ENCODE measurements at places on chromosomes 13 and 19.

DNA sequence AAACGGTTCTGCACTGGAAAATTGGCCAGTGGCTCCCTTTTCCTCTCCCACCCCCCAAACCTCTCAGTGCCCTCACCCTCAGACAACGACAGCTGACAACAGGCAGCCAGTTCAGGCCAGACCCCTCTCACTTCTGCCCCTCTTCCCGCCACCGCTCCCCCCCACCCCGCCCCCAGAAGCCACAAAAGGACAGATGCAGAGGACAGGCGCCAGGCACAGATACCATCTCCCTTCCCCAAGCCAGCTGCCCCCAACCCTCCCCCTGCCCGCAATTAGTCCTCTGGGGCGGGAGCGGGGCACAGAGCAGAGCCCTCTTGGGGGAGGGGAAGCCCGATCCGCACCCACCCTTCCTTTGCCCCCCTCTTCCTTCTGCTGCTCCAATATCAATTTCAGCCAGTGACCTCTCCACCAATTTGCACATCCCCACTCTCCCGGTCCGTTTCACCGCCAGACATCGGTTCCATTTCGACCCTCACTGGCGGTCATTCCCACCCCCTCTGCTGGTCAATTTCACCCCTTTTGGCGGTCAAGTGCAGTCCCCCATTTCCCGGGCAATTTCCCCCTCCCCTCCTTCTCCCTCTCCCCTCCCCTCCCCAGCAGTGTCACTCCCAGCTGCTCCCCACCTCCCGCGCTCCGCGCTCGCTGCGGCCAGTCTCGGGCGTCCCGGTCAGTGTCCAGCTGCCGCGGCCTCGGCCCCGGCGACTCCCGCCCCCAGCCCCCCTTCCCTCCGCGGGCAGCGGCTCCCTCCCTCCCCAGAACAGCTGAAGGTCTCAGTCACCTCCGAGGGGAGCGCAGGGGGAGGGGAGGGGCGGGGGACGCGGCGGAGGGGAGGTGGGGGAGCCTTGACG, at the start of gene SHD:
Gene SHD, plus strand, starts transcription at position 848 of the 848 bp plus-strand sequence. CDS start 798 bp downstream, outside the sequence.
- DNase-seq = no peak

DNA sequence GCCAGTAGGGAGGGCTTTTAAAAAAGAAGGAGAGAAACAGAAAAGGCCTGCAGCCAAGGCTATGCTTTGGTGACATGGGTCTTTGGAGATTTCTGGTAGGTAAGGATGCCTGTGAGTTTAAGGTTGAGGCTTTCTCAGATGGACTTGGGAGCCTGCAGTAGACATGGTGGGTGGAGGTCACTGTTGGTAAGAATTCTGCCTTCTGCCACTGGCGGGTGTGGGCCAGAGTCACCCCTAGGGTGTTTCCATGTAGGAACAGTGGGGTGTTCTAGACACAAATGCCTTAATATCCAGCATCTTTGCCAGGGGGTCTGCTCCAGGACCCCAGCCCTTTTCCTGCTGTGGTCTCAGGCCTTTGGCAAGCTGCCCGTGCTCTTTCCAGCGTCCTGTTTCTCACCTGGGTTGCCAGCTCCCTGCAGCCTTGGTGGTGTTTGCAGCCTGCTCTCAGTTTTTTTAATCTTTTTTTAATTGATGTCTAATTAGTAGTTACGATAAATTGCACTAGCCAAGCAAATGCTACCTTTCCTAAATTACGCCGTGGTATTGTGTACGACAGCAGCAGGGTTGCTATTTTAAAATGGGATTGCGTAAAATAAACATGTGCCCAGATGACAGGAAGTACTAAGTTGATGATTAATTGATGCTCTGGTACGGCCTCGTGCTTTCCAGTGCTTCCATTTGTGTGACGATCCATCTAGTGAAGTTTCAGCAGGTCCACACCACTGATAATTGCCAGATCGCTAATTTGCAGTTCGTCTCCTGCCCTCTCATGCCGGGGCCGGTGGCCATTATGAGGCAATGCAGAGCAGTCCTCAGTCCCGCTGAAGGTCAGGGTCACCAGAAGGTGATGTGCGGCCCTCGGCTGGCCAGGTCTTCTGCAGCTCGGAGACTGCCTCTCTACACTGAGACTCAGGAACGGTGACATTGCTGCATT, 35.3 kb upstream of the NPAS1 start:
- no peak for DNase-seq

GRCh38 chr19:37513397-37513796, 6.7 kb downstream of the ZNF793 start:
- no peak for DNase-seq

- no peak for DNase-seq
These were observed 10.6 kb upstream of the NUP62 start for GRCh38 chr19:49939721-49940481.

DNA sequence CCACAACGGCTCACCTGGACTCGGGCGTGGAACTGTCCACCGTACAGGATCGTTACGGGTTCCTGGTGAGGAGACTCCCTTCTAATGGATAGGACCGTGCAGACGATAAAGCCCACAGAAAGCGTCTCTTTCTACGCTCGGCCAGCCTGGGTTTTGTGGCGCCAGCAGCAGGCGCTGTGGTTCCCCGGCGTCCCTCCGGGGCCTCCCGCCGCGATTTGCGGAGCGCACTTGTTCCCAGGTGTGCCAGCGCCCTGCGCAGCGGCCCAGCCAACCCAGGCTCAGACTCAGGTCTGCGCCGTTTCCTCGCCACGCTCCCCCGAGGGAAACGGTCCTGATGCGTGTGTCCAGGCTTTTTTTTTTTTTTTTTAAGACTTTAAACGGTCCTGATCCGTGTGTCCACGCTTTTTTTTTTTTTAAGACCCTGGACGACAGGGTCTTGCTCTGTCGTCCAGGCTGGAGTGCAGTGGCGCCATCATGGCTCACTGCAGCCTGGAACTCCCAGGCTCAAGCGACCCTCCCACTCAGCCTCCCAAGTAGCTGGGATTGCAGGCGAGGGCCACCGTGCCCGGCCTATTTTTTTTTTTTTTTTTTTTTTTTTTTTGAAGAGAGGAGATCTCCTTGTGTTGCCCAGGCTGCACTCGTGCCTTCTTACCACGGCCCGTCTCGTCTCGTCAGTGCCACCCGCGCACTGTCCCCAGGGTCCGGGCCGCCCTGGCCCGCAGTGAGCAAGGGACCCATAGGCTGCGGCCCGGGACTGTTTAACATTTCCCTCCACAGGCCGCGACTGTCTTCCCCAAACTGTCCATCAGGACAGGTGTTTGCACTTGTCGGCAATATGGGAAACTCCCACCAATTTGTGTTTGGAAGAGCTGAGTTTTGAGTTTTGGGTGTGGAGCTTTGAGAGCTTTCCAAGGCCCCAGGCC, 23.8 kb downstream of the GJA3 start:
- DNase-seq = no peak

- no peak for DNase-seq
These were observed 35.0 kb downstream of the VASP start for GRCh38 chr19:45542234-45542668.

DNA sequence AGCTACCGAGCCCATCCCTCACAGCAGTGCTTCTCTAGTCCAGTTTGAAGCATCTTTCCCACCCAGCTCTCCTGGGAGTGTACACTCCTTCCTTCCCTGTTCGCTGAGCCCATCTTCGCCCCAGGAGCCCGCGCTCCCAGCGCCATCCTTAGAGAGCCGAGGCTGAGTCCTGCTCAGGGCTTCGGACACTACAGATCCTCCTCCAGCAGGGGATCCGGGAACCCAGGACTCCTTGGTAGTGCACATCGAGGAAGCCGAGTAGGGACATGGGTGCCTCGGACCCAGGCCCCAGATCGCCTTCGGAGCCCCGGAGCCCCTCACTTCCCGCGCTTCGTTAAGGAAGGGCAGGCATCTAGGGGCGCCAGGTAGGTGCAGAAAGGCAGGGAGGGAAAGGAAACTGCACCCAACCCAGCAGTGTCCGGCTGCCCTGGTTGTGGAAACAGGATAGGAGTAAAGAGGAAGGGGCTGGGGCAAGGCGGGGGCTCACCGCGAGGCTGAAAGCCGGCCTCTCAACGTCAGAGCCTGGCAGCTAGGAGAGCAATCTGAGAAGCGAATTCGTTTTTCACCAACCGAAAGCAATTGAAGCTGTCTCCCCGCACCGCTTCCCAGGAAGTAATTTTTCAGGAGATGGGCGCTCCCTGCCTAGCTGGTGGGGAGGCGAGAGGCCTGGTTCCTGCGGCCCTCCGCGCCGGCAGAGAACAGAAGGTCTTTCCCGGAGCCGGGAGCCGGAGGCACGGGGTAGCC, 1.0 kb downstream of the PDX1 start:
- DNase-seq = no peak

DNA sequence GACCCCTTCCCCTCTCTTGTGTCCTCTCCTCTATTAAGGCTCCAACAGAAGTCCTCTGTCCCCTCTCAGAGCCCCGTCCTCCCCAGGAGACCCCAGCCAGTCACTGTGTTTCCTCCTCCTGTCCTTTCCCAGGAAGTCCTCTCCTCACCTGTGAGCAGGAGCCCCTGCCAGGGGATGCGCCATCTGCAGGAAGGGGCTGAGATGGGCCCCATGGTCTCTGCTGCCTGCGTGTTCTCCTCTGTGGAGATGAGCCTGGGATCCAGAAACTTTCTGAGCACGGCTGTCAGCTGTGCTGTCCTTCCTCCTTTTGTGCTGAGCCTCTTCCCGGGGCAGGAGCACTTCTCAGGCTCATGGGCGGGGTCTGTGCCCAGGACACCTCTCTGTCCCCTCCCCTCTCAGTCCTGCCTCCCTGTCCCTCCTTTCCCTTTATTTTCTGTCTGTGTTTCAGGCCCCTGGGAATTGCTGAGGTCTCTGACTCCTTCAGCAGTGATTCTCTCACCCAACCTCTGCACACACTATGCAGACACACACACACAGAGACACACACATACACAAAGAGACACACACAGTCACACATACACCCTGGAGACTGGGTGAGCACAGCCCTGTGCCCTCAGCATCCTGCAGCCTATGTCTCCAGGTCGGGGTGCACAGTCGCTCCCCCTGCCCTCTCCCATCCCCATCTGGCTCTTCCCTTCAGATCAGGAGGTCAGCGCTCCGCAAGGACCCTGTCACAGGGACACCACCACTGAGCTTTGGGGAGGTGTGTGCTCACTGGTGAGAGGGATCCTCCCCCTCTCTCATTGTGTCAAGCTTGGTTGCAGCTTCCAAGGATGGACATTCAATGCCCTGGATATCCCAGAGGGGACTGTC, at the start of gene CEACAM8:
Gene CEACAM8, minus strand, starts transcription at position 308 of the 873 bp plus-strand sequence. Its CDS starts 96 bp downstream, at position 212.
- DNase-seq = no peak
